SK-N-SH treated with all-trans-retinoic acid at 6 μM for 48 hours (cell line): ENCODE measurements at places on chromosomes 13 and 19.

DNA sequence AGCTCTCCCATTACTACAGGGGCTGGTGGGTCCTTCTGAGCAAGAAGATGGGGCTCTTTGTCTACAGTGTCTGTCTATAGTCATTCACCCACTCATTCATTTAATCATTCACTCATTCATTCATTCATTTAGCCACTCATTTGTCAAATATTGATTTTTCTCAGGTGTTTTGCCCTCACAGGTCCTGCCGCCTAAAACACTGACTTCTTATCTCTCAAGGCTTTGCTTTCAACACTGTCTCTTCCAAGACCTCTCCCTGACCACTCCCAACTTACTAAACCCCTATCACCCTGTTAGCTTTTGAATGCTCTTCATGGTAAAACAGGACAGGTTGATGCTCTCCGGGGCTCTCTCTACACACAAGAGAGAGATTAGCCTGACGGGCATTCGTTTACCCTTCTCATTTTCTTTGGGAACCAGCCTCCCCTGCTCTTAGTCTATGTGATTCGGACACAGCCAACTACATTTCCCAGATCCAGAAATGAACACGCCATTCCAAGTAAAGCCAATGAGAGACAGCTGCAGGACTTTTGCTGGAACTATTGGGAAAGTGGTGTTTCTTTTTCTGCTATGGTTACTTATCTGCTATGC lies 22.7 kb downstream of the FAM187B start:
- ATAC-seq: no peak

- no peak for ATAC-seq
Observed at GRCh38 chr19:36483653-36484052, 5.7 kb downstream of the ZNF566 start.

DNA sequence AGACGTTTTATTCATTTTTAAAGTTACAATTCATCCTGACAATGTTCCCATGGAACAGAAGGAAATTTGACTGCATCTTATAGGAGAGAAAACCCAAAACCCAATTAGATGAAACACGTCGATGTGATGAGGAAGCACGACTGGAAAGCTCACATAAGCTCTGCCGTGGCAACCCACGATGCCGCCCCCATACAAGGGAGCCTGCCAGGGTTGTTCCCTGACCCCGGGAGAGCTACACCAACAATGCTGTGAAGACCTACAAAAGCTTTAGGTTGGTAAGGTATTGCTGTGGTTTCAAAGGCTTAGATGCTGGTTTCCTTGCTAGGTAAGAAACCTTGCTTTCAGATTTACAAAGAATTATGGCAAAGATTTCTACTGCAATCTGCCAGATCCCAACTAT lies 393.1 kb downstream of the KLF12 start:
- ATAC-seq: no peak

DNA sequence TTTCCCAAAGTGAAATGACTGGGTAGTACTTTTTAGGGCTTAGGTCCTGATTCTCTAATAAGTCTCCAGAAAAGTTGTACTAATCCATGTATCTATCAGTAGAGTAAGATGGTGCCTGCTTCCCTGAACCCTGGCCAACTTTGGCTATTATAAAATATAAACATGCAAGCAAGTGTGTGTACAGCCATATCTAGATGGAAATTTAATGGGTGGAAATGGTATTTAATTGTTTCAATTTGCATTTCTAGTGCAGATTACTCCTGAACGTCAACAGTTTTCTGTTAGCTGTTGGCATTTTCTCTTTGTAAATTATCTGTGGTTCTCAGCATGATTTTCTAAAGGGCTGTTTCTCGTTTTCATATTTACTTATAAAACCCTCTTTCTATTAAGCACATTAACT lies 187.1 kb upstream of the RNF113B start:
- no peak for ATAC-seq

GRCh38 chr19:38656171-38656981 lies 8.9 kb downstream of the ACTN4 start:
- no peak for ATAC-seq

DNA sequence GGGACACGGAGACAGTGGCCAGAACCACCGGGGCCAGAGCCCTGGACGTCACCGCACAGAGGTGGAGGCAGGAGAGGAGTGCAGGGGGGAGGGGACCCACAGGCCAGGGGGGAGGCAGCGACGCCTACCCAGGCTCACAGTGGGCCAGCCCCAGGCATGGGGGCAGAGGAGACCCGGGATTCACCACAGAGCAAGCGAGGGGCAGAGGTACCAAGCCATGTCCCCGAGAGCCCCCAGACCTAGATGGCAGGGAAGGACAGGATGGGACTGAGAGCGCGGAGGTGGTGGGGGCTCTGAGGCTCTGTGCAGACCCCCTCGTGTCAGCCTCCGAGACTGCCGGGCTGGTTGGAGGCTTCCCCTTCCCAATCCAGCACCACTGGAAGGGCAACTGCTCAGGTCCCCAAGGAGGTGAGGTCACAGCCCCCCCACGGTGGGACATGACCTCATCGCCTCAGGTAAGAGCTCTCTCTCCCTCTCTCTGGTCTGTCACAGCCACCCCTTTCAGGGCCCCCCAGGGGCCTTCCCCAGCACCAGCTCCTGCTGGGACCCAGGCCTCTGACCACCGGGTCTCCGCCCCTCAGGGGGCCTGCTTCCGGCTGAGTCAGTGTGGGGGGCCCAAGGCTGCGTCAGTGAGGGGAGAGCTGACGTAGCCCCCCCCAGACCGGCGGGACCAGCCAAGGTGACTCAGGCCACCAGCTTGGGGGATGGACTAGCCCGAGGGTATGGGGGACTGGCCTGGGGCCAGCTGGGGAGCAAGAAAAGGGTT lies 2.2 kb upstream of the IL11 start:
- ATAC-seq: no peak

- peak; percentile 99 for ATAC-seq
Observed at GRCh38 chr19:48568345-48568886, 16.4 kb downstream of the SULT2B1 start.

DNA sequence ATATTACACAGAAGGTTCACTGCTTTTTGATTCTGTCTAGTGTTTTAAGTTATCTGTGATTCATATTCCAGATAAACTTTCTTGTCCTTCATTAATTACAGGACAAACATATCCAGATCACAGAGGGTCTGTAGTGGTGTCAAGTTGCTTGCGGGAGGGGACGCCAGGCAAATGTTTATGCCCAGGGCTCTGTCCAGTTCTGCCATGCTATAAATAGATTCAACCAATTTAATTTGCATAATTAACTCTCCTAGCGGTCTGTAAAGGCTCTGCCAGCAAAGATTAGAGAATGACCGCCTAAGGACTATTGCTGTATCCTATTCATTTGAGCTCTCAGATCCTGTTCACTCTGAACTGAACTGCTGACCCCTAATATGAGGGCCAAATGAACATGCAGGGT lies 59.7 kb upstream of the TRPC4 start:
- no peak for ATAC-seq

DNA sequence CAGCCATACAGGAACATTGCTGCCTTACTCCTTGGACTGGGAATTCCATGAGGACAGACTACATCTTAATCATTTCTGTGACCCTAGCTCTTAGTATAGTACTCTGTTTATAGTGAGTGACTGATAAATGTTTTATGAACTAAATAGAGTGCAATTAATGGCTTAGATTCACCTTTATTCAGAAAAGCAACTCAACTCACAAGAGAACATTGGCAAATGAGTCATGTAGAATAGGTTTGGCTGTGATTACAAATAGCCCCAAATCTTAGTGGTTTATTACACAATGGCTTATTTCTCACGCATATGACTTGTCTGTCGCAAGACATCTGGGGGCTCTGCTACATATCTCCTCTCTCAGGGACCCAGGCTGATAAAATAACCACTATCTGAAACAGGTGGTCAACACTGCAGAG lies 121.6 kb upstream of the KL start:
- no peak for ATAC-seq

GRCh38 chr19:39998501-39998900 lies 1.6 kb downstream of the ZNF546 start:
- no peak for ATAC-seq

GRCh38 chr13:38418286-38418685 lies 68.6 kb downstream of the UFM1 start:
- ATAC-seq: no peak

GRCh38 chr13:112079696-112080095 lies 12.7 kb downstream of the SOX1 start:
- ATAC-seq: no peak

GRCh38 chr13:67966065-67966464 lies 735.9 kb upstream of the PCDH9 start:
- no peak for ATAC-seq

- ATAC-seq: no peak
Observed at GRCh38 chr13:25080773-25081172, 15.2 kb upstream of the PABPC3 start.

- ATAC-seq: no peak
Observed at GRCh38 chr19:43465468-43466120, at the start of gene LYPD3. LYPD3 (minus strand) TSS chr19:43465608; CDS start chr19:43465571, 37 bp downstream.

GRCh38 chr13:99572921-99573320 lies 71.6 kb downstream of the TM9SF2 start:
- ATAC-seq: no peak

DNA sequence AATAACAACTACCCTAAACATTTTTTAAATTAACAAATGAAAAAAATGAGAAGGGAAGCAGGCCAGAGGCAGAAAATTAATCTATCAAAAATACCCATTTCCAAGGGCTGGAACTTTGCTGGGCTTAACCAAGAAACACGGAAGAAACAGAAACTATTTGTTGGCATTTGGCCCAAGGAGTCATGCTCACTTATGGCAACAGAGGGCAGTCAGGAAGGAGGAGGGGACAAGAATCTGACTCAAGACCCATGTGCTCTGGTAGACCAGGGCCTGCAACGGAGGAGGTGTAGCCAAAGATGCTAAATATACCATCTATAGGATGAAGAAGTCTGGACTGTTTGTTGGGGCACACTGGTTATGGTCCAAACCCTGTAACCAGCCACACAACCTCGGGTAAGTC lies 496.7 kb downstream of the COG6 start:
- peak; percentile 78 for ATAC-seq

- no peak for ATAC-seq
Observed at GRCh38 chr13:80244574-80244973, 96.4 kb downstream of the SPRY2 start.

DNA sequence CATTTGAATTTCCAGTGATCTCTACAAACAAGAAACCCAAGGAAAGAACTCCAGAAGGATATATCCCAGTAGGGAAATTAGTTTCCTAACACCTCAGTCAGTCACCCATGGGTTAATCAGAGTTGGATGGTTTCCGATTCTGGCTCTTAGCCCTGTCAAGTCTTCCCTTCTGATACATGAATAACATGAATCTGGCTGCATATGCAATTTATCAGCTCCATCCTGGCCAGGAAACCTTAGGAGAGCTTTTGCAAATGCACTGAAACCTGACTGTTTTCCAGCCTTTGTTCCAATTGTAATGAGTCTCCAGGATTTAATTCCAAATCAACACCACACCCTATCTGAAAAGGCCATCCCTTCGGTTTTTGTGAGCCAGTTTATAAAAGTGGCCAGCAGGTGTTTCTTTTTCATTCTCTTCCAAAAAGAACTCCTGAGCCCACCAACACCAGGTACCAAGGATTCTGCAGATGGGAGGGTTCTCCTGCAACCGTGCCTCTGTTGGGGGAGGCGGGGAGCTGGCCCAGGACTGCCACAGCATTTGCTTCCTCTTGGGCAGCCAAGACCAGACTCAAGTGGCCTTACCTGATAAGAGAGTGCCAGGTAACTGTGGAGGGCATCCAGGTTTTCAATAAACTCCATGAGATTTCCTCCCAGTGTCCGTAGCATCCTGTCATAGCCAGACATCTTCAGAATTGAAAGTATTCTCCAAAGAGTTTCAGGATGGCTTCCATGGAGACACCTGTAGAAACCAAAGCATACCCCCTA lies 77.5 kb downstream of the C13orf42 start:
- no peak for ATAC-seq

DNA sequence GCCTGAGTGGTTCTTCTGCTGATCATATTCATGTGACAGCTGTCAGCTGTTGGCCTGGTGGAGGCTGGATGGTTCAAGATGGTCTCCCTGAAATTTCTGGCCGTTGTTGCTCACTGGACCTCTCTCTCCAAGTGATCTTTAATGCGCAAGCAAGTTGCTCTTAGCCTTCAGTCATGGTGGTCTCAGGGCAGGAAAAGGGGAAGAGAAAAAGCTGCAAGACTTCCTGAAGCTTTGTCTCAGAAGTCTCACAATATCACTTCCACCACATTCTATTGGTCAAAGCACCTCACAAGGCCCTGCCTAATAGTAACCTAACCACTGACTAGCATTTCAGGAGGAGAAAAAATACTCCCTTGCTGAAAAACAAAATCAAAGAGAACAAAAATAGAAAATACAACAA lies 1.6 kb upstream of the ZNF567 start:
- no peak for ATAC-seq

- no peak for ATAC-seq
Observed at GRCh38 chr19:39558624-39559117, 18.7 kb upstream of the EID2 start.

DNA sequence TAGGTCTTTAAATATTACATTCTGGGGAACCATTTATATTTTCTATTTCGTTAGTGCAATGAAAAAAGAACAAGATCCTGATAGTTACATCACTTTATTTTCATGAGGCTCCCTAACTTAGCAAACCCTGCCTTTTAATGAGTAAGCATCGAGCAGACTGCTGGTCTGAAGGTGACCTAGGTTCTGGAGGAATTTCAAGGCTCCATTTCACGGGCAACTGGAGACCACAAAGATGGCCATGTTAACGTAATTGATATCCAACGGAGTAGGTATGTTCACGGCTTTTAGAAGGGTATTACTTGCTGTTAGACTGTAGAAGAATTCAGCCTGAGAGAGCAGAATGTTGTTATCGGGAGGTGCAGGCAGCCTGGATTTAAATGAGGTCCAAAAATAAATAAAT lies 1597.6 kb downstream of the EFNB2 start:
- ATAC-seq: no peak

- no peak for ATAC-seq
Observed at GRCh38 chr19:48970139-48970766, 5.1 kb downstream of the FTL start.

DNA sequence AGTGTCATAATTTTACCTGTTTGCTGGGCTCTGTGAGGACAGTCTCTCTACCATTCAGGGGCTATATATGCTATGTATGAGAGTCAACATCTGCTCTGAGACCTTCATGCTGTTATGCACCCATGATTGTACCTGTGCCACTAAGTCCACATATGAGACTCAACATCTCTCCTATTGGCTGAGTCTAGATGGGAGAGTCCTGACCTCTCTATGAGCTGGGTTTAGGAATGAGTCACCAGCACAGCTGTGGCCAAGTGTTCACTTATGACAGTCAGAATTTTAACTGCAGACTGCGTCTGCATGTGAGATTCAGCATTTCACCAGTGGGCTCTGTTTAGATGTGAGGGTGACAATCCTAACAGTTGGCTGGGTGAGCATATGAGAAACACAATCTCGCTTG lies 49.5 kb downstream of the ZNF729 start:
- no peak for ATAC-seq
